NCI-H1048 (cell line): ENCODE measurements at places on chromosomes 5 and 9.

DNA sequence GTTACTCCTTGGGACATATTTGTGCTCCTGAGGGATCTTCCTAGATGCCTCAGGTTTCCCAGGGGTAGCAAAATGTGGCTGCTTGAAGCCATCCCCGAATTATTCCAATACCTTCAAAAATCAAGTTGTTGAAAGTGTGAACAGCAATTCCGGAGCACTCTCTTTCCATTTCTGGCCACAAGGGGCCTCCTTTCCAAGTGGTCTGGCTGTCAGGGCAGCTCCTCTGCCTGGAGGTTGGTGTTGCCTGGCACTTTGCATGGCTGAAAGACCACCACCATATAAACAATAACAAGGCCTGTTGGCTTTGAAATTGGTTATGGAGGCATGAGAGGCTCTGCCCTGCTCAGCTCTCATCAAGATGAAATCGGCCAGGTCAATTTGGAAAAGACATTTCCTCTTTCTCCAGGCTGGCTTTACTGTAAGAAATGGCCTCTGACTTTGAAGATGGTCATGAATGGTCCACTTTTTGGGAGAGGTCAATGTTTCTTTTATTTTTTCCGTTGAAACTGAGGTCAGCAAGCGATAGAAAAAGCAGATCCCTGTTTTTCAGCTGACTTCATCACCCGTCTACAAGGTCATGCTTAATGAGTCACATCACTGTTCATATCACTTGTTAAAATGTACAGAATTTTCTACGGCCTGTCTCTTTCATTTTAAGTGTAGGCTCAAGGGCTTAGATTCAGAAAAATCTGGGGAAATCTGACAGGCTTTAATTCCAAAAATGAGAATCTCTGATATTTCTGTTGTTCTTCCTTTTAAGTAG, 481.1 kb upstream of the ZNF608 start:
- DNase-seq = no peak

- no peak for DNase-seq
Observed at GRCh38 chr9:27495480-27496134, 28.5 kb upstream of the IFNK start.

- no peak for DNase-seq
Observed at GRCh38 chr9:37916471-37917312, 12.8 kb upstream of the SLC25A51 start.

DNA sequence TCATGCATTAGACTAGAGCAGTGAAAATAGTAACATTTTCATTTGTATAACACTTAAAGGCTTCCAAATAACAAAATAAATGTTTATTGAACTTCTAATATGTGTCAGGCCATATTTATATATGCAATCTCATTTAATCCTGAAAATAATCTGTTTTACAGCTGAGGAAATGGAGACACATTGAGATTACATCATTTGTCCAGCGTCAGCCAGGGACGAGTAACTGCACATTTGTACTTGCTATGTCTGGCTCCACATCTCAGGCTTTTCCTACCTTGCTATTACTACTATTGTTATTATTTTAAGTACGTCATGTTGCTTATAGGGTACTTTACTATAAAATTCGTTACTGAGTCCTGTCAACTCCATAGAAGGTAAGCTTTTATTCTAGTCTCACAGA, 3.8 kb upstream of the C9 start:
- no peak for DNase-seq

GRCh38 chr5:58961631-58962280, 378.9 kb downstream of the RAB3C start:
- no peak for DNase-seq

GRCh38 chr9:125784286-125785049, 37.3 kb downstream of the PBX3 start:
- DNase-seq = no peak

DNA sequence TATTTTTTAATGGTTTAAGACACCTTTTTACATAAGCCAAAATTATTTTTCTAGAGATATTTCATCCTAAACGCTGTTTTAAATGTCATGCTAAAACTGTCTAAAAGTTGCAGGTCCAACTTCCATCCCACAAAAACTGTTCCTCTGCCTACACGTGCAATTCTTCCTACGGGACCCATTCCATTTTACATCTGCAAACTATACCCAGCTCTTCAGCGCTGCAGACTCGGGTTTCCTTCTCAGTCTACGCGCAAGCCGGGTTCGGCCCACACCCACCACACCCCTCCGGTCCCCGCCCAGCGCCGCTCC, 8.7 kb downstream of the RANBP6 start:
- DNase-seq = no peak

DNA sequence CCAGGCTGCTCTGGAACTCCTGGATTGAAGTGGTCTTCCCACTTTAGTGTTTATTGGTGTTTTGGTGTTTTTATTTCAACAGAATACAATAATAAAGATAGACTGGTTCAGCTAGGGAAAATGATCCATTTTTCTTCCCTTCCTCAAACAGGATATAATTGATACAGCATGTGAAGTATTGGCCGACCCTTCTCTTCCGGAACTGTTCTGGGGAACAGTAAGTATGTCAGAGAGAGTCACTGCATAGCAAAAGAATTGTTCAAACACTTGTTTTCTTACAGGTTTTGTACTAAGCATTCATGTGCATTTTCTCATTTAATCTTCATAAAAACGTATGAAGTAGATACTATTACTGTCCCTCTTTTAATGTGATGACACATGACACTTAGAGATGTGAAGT, 31.6 kb downstream of the NUP188 start:
- DNase-seq = no peak
